ENCODE measurements at places on chromosomes 3 and 15.

DNA sequence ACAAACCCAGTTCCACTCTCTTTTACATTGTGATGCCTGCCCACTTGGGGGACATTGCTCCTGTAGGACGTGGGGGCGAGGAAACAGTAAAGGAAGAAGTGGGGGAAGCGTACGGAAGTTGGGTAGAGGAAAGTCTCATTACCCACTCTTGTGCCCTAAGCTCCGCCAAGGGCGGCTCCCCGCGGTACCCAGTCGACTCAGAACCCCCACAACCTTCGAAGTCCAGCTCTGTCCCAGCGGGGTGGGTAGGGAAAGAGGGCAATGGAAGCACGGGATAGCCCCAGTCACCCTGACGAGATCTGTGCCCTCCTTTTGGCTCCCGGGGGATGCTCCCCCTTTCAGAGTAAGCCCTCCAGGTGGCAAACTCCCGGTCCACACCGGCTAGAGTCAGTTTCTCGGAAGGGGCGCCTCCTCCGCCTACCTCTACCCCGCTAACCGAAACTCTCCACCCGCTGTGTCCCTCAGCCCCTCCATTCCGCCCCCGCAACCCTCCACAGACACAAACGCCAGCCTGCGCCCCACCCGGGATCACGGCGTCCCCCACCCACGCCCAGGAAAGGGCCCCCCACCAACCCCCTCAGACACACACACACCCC is 527 bp downstream of the CSNK1G1 start:
- peak; percentile 17 for DNase-seq

DNA sequence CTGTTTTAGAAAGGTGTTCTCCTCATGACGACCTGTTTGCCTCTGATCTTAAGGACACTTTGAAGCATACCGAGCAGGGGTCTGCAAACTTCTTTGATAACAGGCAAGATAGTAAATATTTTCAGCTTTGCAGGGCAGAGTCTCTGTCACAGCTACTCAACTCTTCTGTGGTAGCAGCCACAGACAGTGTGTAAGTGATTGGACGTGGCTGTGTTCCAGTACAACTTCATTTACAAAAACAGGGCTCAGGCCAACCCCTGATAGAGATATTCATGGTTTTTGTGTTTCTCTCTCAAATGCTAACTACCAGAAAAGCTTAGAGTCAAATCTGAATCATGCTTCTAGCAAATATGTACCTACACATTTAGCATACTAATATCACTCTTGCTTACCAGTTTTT is 51.5 kb downstream of the TGFBR2 start:
- peak; percentile 18 for DNase-seq

DNA sequence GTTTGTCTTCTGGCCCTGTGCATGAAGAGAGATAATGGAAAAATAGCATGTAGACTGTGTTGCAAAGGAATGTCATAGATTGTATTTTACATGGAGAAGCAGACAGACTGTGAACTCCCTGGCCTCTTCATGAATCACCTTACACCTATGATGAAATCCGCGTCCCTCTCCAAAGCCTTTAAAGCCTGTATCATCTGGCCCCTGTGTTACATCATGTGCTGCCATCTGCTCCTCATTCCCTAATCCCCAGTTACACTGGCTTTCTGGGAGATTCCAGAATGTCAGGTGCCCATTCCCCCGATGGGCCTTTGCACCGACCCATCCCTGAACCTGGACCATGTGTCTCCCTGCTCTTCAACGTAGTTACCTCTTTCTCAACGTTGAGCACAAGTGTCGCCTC is 190.8 kb downstream of the ADAMTSL3 start:
- no peak for DNase-seq

GRCh38 chr3:121545574-121546455 is at the start of gene POLQ:
POLQ (minus strand) TSS chr3:121545988; CDS start chr3:121545877, 111 bp downstream.
- peak; percentile 94 for DNase-seq

DNA sequence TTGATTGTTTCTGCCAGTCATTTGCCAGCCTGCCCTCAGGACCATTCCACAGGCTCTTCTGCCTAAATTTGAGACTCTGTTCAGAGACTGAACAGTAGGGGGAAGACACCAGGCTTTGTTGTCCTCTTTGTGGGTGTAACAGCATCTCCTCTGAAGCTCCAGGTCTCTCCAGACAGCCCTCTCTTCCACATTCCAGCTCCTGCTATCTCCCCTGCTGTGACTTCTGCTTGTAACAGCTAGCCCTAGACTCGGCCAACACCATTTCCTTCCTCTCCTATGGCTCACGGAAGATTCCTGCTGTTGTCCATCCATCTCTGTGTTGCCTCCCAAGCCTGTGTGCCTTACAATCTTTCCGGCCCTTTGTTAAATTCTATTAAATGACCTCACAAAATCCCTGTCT is 40.2 kb downstream of the SUCLG2 start:
- DNase-seq = no peak

DNA sequence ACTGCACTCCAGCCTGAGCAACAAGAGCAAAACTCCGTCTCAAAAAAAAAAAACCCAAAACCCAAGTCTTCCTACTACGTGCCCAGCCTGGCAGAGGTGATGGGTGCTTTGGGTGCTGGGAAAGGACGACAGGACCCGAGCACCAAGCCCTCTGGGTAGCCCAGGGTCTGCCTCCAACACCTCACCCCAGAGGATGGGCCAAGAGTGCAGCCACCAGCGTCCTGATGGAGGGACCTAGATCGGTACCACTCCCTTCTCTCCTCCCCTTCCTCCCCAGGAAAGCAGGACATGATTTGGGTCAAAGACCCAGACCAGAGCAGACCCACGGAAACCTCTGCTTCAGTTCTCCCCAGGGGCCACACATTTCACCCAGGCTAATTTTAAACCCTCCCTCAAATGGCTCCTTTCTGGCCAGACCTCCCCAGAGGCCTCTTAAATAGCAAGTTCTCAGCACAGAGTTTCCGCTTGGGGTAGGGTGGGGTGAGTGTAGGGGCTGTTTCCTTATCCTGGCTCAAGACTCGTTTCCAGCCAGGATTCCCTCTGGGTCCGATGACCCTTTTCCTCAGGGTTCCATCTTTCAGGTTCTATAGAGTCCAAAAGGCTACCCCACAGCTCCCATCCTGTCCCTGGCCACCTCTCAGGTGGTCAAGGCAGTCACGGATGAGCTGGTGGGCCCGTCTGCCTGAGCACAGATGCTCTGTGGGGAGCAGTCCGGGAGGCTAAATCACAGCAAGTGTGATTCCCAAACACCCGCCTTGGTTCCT is 20.5 kb downstream of the RBPMS2 start:
- no peak for DNase-seq

Data from HT1080 (cell line).